ENCODE measurements at places on chromosomes 4 and X.

- no peak overlapping the region for H3K4me3 ChIP-seq
- no peaks in the 10 kb centered on the region for H3K4me1 ChIP-seq
- no peaks in the 10 kb centered on the region for H3K36me3 ChIP-seq
- peak; percentile 25 for DNase-seq
- no peak overlapping the region for H3K27ac ChIP-seq
These were observed 46.0 kb upstream of the TMPRSS11F start for GRCh38 chr4:68175562-68176155.

DNA sequence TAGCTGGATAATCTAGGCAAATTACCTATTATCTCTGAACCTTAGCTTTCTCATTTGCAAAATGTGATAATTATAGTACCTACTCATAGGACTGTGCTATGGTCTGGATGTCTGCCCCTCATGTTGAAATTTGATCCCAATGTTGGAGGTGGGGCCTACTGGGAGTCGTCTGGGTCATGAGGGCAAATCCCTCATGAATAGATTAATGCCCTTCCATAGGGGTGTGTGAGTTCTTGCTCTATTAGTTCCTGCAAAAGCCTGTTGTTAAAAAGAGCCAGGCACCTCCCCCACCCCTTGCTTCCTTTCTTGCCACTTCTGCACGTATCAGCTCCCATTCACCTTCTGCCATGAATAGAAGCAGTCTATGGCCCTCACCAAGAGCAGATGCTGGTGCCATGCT, 73.9 kb downstream of the SERTM2 start:
- no peaks in the 10 kb centered on the region for H3K27me3 ChIP-seq
- no peaks in the 10 kb centered on the region for H3K4me1 ChIP-seq
- H3K36me3 ChIP-seq = no peaks in the 10 kb centered on the region
- no peak for DNase-seq
- H3K4me3 ChIP-seq = no peak overlapping the region

- no peaks in the 10 kb centered on the region for H3K27me3 ChIP-seq
- H3K4me3 ChIP-seq = no peak overlapping the region
- no peaks in the 10 kb centered on the region for H3K36me3 ChIP-seq
- no peak overlapping the region for H3K27ac ChIP-seq
These were observed 47.8 kb downstream of the APLN start for GRCh38 chrX:129606918-129607317.

- no peak for DNase-seq
- no peak overlapping the region for H3K27ac ChIP-seq
- no peaks in the 10 kb centered on the region for H3K4me1 ChIP-seq
- no peaks in the 10 kb centered on the region for H3K27me3 ChIP-seq
- H3K4me3 ChIP-seq = no peak overlapping the region
These were observed 110.5 kb upstream of the ENPP6 start for GRCh38 chr4:184328022-184328736.

DNA sequence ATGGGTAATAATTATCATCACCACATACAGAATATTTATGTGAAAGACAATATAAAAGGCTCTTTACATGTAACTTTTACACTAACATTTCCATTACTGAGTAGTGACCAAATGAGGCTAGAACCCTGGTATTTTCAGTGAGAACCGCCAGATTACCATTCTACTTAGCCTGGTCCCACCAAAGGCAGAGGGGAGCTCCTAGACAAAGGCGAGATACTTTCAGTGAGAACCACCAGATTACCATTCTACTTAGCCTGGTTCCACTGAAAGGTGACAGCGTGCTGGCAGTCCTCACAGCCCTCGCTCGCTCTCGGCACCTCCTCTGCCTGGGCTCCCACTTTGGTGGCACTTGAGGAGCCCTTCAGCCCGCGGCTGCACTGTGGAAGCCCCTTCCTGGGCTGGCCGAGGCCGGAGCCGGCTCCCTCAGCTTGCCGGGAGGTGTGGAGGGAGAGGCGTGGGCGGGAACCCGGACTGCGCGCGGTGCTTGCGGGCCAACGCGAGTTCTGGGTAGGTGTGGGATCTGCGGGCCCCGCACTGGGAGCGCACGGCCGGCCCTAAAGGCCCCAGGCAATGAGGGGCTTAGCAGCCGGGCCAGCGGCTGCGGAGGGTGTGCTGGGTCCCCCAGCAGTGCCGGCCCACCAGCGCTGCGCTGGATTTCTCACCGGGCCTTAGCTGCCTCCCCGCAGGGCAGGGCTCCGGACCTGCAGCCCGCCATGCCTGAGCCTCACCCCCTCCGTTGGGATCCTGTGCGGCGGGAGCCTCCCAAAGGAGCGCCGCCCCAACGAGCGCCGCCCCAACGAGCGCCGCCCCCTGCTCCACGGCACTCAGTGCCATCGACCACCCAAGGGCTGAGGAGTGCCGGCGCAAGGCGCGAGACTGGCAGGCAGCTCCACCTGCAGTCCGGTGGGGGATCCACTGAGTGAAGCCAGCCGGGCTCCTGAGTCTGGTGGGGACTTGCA, 1276.1 kb downstream of the PCDH7 start:
- H3K36me3 ChIP-seq = no peaks in the 10 kb centered on the region
- H3K27ac ChIP-seq = no peak overlapping the region
- no peaks in the 10 kb centered on the region for H3K4me1 ChIP-seq
- H3K27me3 ChIP-seq = no peaks in the 10 kb centered on the region
- DNase-seq = no peak

DNA sequence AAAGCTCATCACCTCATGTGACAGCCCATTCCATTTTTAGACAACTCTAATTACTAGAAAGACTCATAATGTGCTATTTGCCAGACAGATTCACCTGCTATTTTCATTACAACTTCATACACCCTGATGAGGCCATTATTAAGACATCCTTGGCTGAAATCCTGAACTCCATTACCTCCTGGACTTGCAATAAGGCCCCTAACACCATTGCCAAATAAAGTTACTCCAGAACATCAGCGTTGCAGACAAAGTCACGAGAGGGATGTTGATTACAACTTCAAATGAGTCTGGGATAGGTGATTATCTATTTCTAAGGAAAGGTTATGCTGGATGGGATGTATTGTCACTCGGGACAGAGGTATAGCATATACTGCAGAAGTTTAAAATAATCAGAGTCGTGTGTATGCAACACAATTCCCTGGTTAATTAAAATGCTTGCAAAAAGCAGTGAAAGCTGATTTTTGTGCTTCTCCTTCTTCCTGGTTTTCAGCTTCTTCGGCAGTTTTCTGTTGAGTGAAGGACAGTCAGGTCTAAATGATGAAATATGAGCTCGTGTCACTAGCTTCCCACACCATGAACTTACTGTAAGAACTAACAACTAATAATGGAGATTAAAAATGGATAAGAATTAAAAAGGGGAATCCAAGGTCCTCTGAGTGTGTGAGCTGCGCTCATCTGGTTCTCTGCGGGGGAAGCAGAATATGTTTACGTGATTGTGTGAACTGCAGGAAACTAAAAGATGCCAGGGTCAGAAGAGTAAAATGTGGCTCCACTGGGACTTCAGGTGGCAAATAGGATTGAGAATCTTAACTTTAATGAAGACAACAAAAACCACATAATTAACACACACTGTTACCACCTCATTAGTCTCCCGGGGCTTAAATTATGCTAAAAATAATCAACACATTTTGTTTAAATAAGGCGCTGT, 17.6 kb upstream of the SOD3 start:
- H3K4me3 ChIP-seq = no peak overlapping the region
- H3K27ac ChIP-seq = no peak overlapping the region
- H3K36me3 ChIP-seq = no peaks in the 10 kb centered on the region
- no peak for DNase-seq
- H3K27me3 ChIP-seq = no peaks in the 10 kb centered on the region

DNA sequence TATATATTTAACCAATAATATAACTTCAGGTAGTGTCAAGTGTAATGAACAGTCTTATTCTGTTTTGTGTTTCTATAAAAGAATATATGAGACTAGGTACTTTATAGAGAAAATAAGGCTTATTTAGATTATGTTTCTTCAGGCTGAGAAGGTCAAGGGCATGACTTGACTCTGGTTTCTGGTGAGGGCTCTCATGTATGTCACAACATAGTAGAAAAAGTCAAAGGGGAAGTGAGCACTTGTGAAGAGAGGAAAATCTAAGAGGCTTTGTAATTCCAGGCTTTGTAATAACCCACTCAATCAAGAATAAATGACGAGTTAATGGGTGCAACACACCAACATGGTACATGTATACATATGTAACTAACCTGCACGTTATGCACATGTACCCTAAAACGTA, 27.6 kb downstream of the PRR32 start:
- no peaks in the 10 kb centered on the region for H3K27me3 ChIP-seq
- DNase-seq = no peak
- no peaks in the 10 kb centered on the region for H3K36me3 ChIP-seq
- H3K4me3 ChIP-seq = no peak overlapping the region
- no peaks in the 10 kb centered on the region for H3K4me1 ChIP-seq
- H3K27ac ChIP-seq = no peak overlapping the region

DNA sequence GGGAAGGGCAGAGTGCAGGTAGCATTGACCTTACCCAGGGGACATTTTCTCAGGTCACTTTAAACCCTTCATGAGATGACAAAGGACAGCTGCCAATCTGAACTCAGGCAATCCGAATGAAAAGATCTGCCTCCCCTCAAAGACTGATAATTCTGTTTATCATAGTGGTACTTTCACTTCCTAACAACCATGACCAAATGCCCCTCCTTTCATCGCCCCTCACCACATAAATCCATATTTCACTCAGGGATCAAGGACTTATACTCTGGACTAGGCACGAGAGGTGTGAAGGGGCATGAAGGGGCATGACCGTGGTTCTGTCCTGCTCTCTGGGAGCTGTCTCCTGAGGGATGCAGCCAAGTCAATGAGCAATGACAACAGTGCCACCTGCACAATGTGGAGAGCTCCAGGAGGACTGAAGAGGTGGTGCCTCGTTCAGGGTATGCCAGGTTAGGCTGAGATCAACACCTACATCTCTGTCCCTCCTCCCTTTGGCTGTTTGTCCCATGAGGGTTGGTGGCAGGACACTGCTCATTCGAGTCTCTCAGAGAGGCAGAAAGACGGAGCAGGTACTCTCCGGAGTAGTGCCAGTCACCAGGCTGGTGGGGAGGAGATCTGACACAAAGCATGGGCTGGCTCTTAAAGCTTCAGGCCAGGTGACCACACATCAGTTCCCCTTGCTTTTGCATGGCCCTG, 12.5 kb downstream of the HS3ST1 start:
- no peaks in the 10 kb centered on the region for H3K27me3 ChIP-seq
- H3K4me1 ChIP-seq = no peaks in the 10 kb centered on the region
- no peak overlapping the region for H3K27ac ChIP-seq
- H3K4me3 ChIP-seq = no peak overlapping the region

GRCh38 chrX:45622538-45622937, 421.9 kb upstream of the DIPK2B start:
- no peaks in the 10 kb centered on the region for H3K4me1 ChIP-seq
- no peak overlapping the region for H3K4me3 ChIP-seq
- no peaks in the 10 kb centered on the region for H3K27me3 ChIP-seq
- no peak for DNase-seq
- H3K27ac ChIP-seq = no peak overlapping the region

GRCh38 chr4:133856731-133857355, 344.7 kb downstream of the PABPC4L start:
- H3K27ac ChIP-seq = no peak overlapping the region
- H3K36me3 ChIP-seq = no peaks in the 10 kb centered on the region
- H3K4me1 ChIP-seq = no peaks in the 10 kb centered on the region
- no peak for DNase-seq
- no peak overlapping the region for H3K4me3 ChIP-seq
- H3K27me3 ChIP-seq = no peaks in the 10 kb centered on the region

DNA sequence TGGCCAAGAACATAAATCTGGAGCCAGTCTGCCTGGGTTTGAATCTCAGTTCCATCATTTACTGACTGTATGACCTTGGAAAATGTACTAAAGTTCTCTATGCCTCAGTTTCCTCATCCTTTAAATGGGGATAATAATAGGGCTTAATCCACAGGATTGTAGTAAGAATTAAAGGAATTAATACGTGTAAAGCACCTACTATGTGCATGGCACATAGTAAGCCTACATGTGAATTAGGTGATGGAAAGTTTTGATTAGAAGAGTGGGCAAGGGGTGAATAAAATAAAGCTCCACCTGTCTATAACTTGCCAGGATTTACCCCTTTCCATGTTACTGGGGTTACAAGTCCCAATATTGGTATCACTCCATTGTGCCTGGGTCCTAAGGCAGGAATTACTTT, 35.8 kb upstream of the IL13RA2 start:
- no peak for DNase-seq
- H3K4me3 ChIP-seq = no peak overlapping the region
- no peak overlapping the region for H3K27ac ChIP-seq
- no peaks in the 10 kb centered on the region for H3K4me1 ChIP-seq
- no peaks in the 10 kb centered on the region for H3K27me3 ChIP-seq
- no peaks in the 10 kb centered on the region for H3K36me3 ChIP-seq

GRCh38 chr4:47729131-47729680, 108.7 kb downstream of the CORIN start:
- H3K36me3 ChIP-seq = no peaks in the 10 kb centered on the region
- no peaks in the 10 kb centered on the region for H3K27me3 ChIP-seq
- no peak overlapping the region for H3K4me3 ChIP-seq
- DNase-seq = no peak
- H3K27ac ChIP-seq = no peak overlapping the region
- no peaks in the 10 kb centered on the region for H3K4me1 ChIP-seq

- H3K36me3 ChIP-seq = no peaks in the 10 kb centered on the region
- no peak for DNase-seq
- no peaks in the 10 kb centered on the region for H3K27me3 ChIP-seq
These were observed 49.7 kb upstream of the IGFBP7 start for GRCh38 chr4:57159866-57160265.

DNA sequence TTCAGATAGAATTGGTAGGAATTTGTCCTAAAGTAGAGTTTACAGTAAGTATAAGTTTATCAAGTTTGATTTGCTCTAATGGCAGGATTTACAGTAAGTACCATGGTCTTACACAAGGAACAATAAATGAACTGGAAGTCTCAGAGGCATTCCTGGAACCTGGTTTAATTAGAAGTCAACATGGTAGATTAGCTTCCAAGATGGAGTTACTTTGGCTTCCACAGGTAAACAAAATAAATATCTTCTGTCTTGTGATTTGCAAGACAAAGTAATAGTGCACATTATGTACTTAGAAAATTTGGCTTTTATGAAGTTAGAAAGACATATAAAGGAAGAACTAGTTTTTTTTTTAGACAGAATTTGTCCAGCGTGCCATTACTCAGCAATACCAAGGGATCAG, 190.7 kb downstream of the GLUD2 start:
- no peaks in the 10 kb centered on the region for H3K36me3 ChIP-seq
- H3K27me3 ChIP-seq = no peaks in the 10 kb centered on the region
- H3K4me1 ChIP-seq = no peaks in the 10 kb centered on the region
- H3K27ac ChIP-seq = no peak overlapping the region
- DNase-seq = no peak

GRCh38 chr4:7336732-7337131, 98.0 kb downstream of the PSAPL1 start:
- H3K4me3 ChIP-seq = no peak overlapping the region
- H3K36me3 ChIP-seq = no peaks in the 10 kb centered on the region
- no peak overlapping the region for H3K27ac ChIP-seq
- H3K27me3 ChIP-seq = no peaks in the 10 kb centered on the region
- no peak for DNase-seq
